ENCODE measurements at places on chromosomes 6 and 20.

- H3K4me3 ChIP-seq, result no peak overlapping the region
- no peaks in the 10 kb centered on the region for H3K27me3 ChIP-seq
- H3K36me3 ChIP-seq, result peaks cover 23% of the 10 kb centered on the region
- no peaks in the 10 kb centered on the region for H3K4me1 ChIP-seq
Measured at GRCh38 chr6:158764926-158765325, 54.2 kb downstream of the EZR start.

DNA sequence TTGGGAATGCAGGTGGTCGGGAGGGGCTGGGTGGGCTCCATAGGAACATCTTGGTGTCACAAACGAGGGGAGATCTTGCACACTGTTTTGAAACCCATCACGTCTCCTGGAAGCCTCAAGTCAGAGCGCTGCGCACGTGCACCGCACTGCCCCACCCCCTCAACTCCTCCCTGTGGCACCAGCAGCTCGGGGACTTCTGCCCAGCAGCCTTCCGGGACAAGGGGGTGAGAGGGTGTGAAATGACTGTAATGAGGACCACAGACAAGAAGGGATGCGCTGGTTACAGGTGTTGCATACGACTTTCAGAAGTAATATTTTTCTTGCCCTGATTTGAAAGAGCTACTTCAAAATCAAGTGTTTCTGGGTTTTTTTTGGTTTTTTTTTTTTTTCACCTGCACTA is 60.3 kb downstream of the FOXC1 start:
- DNase-seq, result no peak
- H3K4me3 ChIP-seq, result no peak overlapping the region
- H3K27ac ChIP-seq, result no peak overlapping the region
- no peaks in the 10 kb centered on the region for H3K4me1 ChIP-seq
- H3K27me3 ChIP-seq, result no peaks in the 10 kb centered on the region

DNA sequence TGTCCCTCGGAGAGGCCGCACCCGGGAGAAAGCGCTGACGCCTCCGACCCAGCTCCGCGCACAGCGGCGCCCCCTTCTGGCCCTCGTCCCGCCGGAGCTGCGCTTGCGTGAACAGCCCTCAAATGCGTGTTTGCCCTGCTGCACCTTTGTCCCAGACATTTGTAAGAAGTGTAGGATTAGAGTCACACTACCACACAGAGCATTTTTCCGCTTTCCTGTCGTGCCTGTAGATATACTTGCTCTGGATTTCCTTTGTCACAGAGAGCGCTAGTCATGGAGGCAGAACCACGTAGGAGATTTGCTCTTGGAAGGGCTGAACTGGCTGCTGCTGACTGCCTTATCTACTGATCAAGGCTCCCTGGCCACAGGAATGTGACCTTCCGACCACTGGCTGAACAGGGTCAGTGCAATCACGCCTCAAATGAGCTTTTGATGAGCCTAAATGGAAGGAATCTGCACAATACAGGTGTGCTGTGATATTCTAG is 62.3 kb downstream of the PAX1 start:
- H3K27me3 ChIP-seq, result peaks cover 6% of the 10 kb centered on the region
- no peak overlapping the region for H3K27ac ChIP-seq
- H3K4me1 ChIP-seq, result no peaks in the 10 kb centered on the region
- H3K36me3 ChIP-seq, result no peaks in the 10 kb centered on the region
- no peak overlapping the region for H3K4me3 ChIP-seq
- DNase-seq, result no peak

GRCh38 chr6:107604549-107604948 is 114.6 kb downstream of the SOBP start:
- no peak for DNase-seq
- peaks cover 19% of the 10 kb centered on the region for H3K4me1 ChIP-seq
- H3K36me3 ChIP-seq, result no peaks in the 10 kb centered on the region

DNA sequence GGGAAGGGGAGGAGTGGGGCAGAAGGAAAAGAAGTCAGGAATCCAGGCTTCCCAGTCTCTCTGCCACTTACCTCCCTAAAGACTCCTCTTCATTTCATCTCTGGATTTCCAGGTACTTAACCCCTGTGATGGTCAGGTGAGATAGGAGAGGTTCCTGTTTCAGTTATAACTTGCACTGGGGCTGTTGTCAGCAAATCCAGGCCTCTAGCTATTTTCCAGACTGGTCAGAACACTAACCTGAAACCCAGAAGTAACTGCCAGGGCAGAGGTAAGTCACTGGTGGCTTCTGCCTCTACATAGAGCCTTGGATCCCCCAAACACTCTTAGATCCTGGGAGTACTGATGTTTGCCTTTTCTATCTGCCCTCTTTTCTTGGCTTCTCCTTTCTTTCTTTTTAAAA is 233.5 kb upstream of the TAB2 start:
- H3K36me3 ChIP-seq, result no peaks in the 10 kb centered on the region
- no peaks in the 10 kb centered on the region for H3K27me3 ChIP-seq
- no peak overlapping the region for H3K27ac ChIP-seq
- DNase-seq, result no peak

DNA sequence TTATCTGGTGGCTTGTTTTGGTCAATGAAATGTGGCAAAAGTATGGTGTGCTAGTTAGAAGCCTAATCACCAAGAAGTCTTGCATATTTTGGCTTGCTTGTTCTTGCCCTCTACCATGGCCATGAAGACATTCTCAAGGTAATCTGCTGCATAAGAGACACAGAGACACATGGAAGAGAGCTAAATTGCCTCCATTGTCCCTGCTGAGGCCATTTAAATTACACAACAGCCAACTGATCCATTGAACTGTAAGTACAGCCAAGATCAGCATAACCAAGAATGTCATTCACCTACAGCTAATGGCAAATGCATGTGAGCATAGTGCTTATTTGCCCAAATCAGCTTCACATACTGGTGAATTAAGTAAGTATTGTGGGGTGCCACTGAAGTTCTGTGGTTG is 603.8 kb downstream of the FRK start:
- H3K27ac ChIP-seq, result no peak overlapping the region
- H3K36me3 ChIP-seq, result no peaks in the 10 kb centered on the region
- no peaks in the 10 kb centered on the region for H3K4me1 ChIP-seq
- no peaks in the 10 kb centered on the region for H3K27me3 ChIP-seq
- no peak overlapping the region for H3K4me3 ChIP-seq

DNA sequence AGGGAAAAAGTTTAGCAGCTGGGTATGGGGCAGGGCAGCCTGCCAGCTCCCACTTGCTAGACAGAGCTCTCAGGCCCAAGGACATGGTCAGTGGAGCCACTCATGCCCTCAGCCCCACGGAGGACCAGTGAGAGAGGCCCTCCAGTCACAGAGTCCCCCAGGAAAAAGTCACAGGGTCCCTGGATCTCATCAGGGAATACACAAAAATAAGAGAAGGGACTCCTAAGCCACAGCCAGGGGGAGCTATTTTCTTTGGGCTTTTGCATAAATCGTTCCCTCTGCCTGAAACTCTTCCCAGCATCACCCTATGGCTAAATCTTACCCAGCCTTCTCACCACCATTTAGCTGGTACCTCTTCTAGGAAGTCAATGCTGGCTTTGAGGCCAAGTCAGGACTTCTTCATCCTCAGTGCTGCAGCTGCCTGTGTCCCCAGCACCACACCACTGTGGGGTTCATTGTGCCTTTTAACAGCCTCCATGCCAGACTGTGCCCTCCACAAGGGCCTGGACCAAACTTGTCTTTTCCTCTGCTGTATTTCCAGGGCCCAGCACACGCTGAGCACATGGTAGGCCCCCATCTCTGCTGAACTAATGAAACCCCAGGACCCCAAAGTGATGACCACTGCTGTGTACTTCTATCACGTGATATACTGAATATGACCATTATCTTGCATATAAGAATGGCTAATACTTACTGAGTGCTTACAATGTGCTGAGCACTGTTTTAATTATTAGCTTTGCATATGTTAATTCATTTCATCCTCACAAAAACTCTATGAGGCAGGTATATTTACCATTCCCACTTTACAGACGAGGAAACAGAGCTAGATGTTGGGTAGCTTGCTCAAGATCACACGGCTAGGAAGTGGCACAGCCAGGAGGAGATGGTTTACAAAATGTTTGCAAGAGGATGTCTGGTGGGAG is 2.0 kb downstream of the ZNF335 start:
- peaks cover 48% of the 10 kb centered on the region for H3K36me3 ChIP-seq
- no peak overlapping the region for H3K27ac ChIP-seq

- no peak overlapping the region for H3K4me3 ChIP-seq
- no peaks in the 10 kb centered on the region for H3K36me3 ChIP-seq
- no peak for DNase-seq
- no peak overlapping the region for H3K27ac ChIP-seq
Measured at GRCh38 chr20:2398449-2398848, 17.7 kb downstream of the TGM6 start.

GRCh38 chr6:114040871-114041270 is 69.9 kb upstream of the HDAC2 start:
- no peaks in the 10 kb centered on the region for H3K4me1 ChIP-seq
- DNase-seq, result no peak
- H3K27ac ChIP-seq, result no peak overlapping the region

DNA sequence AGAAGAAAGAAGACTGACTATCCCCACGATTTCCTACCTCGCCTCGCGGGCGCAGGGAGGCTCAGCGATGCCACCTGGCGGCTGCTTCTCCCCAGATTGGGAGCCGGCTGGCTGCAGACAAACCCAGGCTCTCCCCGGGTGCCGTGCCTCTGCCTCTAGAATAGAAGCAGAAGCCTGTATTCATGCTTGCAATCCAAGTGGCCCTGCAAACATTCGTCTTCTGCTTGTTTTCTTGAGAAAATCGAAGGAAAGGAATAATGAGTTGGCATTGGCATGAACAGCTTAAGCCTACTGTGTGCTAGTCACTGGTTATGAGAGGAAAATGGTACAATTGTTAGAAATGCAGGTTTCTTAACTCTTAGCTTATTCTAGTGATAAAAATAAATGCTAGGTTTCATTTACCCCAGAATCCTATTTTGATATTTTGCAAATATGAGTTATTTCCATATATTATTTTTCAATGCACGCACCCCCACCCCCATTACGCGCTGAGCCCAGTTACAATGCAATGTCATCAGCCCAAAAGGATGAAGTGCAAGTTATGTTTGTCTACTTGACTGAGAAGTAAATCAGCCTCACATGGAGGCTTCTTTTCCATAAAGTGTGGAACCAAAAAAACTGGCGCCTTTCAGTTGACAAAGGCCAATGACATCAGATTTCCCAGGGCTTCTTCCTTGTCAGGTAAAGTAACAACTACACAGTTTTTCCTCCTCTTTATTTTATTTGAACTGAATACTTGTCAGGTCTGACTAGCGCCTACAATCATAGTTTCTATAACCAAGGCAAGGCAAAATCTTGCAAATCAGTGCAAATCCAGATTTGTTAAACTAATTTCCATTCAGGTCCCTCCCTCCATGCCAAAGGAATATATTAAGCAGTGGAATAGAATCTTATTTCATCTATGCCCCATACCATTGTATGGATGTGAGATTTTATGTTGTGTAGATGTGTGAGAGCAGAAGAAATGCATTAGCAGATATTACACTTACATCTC is 3.9 kb upstream of the SOX4 start:
- H3K27me3 ChIP-seq, result no peaks in the 10 kb centered on the region
- no peaks in the 10 kb centered on the region for H3K4me1 ChIP-seq
- peak overlapping the region; percentile 34 for H3K4me3 ChIP-seq
- peak overlapping the region; percentile 97 for H3K27ac ChIP-seq
- DNase-seq, result peak; percentile 87

GRCh38 chr6:54441020-54441419 is 132.8 kb downstream of the TINAG start:
- H3K4me3 ChIP-seq, result no peak overlapping the region
- no peak for DNase-seq
- H3K27ac ChIP-seq, result no peak overlapping the region
- no peaks in the 10 kb centered on the region for H3K27me3 ChIP-seq
- H3K36me3 ChIP-seq, result no peaks in the 10 kb centered on the region

DNA sequence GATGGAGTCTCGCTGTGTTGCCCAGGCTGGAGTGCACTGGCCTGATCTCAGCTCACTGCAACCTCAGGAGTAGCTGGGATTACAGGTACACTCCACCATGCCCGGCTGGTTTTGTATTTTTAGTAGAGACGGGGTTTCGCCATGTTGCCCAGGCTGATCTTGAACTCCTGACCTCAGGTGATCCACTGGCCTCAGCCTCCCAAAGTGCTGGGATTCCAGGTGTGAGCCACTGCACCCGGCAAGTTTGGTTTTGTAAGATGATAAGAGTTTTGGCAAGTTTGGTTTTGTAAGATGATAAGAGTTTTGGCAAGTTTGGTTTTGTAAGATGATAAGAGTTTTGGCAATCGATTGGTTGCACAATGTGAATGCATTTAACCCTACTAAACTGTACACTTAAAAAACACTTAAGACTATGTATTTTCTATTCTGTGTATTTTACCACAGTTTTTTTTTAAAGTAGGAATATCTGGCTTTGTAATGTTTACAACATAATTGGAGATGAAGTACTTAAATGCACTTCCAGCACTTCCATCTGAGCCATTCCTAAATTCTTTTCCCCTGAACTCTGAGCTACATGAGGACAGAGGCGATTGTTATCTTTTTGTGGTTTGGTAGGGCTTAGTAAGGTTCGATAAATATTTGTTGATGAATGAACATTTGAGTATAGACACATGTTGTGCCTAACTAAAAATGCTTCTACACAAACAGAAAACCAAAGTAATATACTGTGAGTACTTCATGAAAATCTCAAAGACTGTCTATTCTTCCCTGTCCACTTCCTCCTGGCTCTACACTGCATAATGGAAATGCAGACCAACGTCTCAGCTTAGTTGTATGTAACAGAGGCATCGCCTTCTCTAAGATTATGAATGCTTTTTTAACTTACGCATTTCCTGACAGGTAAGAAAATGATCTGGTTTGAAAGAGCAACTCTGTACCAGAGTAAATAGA is 18.8 kb downstream of the SAMHD1 start:
- H3K4me3 ChIP-seq, result no peak overlapping the region
- DNase-seq, result no peak
- H3K27ac ChIP-seq, result no peak overlapping the region
- H3K27me3 ChIP-seq, result no peaks in the 10 kb centered on the region

DNA sequence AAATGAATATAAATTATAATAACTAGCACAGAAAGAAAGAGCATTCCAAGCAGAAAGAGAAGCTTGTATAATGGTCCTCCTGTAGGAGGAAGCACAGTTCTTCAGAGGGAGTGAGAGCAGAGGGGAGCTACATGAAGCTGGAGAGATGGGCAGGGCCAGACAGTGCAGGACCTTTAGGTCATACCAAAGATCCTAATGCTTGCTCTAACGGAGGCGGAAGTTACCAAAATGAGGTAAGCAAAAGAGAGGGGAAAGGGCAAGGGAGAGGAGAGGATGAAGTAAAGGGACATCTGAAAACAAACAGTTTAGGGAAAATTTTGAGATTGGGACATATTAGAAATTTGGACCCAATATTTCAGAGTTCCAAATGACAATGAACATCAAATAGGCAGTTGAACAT is 50.2 kb downstream of the HBS1L start:
- peaks cover 2% of the 10 kb centered on the region for H3K36me3 ChIP-seq
- H3K4me1 ChIP-seq, result peaks cover 19% of the 10 kb centered on the region
- no peak overlapping the region for H3K4me3 ChIP-seq
- DNase-seq, result no peak

DNA sequence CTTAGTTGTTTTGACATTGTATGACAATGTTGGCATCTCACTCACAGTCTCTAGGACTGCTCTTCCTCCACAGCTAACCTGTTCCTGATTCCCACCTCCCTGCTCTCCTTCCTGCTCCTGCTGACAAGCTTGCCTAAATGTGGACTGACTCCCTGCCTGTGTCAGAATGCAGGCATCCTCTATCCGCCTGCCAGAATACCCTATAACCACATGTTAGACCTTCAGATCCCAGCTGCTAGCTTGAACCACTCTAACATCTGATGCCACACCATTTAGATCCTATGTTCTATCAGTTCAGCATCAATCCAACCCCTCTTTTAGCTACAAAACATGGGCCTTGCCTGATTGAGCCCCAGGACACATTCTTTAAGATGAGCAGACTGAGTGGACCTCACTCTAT is 12.2 kb downstream of the FILIP1 start:
- H3K4me3 ChIP-seq, result no peak overlapping the region
- H3K27me3 ChIP-seq, result no peaks in the 10 kb centered on the region
- DNase-seq, result no peak
- H3K27ac ChIP-seq, result no peak overlapping the region

Measured in small intestine (tissue), 16 donors.